CD4-positive, CD25-positive, alpha-beta regulatory T cell (primary cell): ENCODE measurements at places on chromosomes 5 and 9.

DNA sequence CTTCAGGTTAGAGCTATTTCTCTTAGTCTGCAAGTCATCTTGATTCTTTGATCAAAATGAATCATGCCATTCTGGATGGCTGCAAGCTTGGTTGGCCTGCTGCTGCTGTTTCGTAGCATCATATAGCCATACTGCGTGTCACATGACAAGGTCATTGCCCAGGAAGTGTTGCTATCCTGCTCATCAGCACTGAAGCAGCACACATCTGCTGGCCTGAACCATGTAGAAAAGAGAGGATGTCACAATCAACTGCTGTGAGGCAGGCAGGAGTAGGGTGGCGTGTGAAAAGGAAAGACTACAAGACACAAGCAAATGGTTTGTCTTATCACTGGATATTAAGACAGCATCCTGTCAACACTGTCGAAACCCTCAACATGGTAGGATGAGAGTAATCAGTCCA lies 376.7 kb upstream of the RORB start:
- no peak for DNase-seq

- peak; percentile 54 for DNase-seq
These were observed 55.6 kb downstream of the RXRA start for GRCh38 chr9:134381671-134382516.

GRCh38 chr5:19777363-19777762 lies 210.6 kb downstream of the CDH18 start:
- no peak for DNase-seq

DNA sequence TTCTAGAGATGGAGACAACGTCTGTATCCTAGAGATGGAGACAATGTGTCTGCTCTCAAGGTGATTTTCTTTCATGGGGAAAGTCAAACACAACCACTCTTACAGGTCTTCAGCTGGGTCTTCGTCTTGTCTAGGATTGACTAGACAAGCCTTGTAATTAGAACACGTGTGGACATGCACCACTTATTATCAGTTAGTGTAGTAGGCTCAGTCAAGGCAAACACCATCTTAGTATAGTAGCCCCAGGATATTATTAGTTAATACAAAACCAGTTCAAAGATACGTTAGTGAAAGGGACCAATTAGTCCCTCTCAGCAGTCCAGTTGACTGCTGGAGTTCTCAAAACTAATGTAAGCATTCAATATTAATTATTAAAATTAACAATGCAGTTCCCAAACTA lies 15.1 kb upstream of the CCL28 start:
- no peak for DNase-seq

GRCh38 chr9:121735065-121735792 lies 83.8 kb downstream of the DAB2IP start:
- DNase-seq = peak; percentile 14

GRCh38 chr5:138386290-138386689 lies 33.8 kb downstream of the KDM3B start:
- no peak for DNase-seq

GRCh38 chr5:36535378-36535777 lies 71.0 kb upstream of the SLC1A3 start:
- no peak for DNase-seq

DNA sequence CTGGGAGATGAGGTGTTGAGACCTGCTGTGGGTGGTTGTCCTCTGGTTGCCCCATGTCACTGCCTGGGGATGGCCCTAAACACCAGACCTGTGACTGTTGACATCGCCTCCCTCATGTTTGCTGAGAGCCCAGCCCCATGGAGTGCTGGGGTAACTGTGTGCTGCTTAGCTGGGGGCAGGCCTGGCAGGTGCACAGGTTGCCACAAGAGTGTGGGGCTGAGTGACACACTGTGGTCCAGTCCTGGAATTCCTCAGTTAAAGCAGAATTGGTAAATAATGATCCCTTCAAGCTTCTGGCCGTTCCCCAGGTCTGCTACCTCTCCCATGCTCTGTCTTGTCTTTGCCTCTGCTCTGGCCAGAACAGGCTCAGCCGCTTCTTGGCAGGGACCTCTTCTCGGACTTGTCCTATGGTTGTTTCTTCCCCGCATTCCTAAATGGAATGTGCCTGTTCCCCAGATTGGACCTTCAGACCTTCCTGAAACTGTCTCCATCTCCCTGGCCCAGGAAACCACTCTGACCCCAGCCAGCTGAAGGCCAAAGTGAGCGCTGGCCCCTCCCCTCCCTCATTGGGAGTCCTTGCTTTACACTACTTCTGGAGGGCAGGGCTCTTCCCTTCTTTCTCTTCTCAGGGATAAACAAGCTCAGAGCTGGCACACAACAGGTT lies 61.2 kb upstream of the PITX1 start:
- no peak for DNase-seq

DNA sequence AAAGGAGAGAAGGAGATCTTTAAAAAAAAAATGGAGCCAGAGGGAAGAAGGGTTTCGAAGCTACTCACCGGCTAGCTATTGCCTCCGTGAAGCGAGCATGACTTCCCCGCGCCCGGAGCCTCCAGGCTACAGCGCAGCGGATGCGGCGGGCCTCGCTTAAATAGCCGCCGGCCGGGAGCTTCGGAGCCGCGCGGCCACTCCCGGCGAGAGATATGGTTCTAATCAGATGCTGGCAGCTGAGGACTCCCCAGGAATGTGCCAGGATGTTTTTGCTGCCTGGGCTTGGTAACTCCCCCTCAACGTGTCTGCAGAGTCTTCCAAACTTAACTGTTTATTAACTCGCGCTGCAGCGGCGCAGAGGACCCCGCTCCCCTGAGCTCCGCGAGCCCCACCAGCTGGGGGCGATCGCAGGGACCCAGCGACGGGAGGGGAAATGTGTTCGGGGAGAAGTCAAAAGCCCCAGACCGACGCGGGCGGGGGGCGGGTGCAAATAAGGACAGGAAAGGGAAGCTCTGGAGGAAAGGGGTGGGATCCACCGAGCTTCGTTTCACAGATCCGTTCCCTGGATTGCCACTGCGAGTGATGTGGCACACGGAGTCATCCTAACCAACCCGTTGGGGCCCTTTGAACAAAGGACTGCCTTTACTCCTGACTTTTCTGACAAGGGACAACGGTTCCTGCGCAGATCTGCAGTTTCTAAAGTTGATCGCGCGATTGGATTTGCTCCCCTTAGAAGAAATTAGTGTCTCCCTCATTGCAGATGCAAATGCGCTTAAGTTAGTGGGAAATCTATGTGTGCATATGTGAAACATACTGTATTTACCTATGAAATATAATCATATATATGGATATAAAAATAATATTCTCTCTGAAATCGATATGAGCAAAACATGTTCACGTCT lies at the start of gene DAB2:
Gene DAB2 (minus strand): TSS at position 245 of the 902 bp plus-strand sequence. CDS start 30,660 bp downstream, outside the sequence.
- DNase-seq = no peak

DNA sequence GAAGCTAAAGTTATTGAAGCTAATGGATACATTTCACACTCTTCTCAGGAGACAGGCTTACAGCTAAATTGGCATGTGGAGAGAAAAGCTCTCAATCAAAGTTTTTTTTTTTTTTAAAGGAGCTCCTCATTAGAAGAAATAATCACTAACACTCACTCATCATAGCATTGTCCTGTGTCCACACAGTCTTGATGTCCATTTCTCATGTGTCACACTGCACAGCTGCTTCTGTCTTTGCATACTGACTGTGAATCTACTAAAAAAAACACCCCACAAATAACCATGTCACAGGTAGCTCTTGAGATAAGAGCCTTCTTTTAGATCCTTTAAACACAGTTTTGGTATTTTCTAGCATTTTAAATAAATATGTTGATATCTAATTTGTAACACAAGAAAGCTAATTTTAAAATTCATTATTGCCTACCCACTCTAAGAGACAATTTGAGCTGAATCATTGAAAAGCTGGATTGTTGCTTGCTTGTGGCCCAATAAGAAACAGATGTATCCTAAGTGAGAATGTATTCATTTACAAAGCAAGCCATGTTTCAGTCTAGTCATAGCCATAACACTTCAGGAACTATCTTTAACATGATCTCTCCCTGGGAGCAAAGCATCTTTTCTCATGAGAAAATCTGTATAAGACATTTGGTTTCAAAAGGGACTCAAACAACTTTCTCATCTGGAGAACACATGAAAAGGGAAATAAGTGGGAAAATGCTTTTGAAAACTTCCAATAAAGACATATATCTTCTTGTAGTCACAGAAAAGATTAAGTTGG lies 48.1 kb upstream of the PCSK1 start:
- DNase-seq = no peak

- no peak for DNase-seq
These were observed 75.0 kb downstream of the PTPDC1 start for GRCh38 chr9:94159069-94159939.

DNA sequence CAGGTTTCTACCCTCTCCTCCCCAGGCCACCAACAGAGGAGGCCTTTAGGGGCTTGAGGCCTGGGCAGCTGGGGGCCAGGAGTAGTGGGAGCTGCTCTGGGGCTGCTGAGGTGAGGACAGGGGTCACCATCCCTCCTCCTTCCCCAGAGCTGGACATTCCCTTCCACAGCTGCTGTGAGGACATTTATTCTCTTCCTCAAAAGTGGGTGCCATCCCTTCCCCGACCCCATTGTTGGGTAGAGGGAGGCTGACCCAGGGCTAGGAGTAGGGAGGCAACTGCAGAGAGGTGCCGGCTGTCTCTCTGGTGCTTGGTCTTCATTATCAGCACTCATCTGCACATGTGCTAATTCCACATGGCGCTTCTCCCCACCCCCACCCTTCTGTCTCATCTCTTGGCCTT lies 113.9 kb upstream of the FBXL7 start:
- DNase-seq = no peak

- no peak for DNase-seq
These were observed 16.5 kb upstream of the SPARC start for GRCh38 chr5:151703227-151703626.

DNA sequence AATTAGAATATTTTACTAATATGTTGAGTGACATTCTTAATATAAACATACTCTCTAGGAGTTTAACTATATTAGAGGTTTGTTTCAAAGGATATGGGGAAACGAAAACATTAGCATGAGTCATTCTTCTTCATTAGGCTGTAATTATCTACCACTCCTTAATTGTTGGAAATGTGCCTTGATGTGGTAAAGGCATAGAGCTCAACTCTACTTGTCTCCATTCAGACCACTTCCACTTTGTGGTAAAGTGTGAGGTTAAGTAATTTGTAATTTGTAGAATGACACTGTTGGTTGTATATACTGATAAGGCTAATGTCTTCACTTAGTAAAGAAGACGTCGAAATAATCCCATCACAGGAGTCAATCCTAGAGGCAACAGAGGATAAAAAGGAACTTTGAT lies 58.1 kb downstream of the HAPLN1 start:
- no peak for DNase-seq

GRCh38 chr9:110087605-110088004 lies 120.4 kb downstream of the C9orf152 start:
- no peak for DNase-seq

- peak; percentile 72 for DNase-seq
These were observed 6.5 kb upstream of the FBXO10 start for GRCh38 chr9:37582548-37583157.

GRCh38 chr5:28544501-28544900 lies 1506.1 kb upstream of the CDH9 start:
- no peak for DNase-seq

DNA sequence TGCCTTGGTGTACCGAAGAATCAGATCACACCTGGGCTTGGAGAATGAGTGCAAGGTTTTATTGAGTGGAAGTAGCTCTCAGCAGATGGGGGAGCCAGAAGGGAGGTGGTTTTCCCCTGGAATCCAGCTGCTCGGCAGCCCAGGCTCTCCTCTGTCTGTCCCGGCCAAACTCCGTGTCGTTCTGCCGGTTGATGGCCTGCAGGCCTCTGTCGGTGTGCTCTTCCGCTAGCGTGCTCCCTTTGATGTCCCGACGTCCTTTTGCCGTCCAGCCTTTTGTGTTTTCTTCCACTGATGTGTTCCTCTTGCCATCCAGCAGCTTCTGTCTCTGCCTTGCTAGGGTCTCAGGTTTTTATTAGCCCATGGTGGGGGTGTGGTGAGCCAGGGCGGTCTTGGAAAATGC lies 28.0 kb upstream of the MIER3 start:
- DNase-seq = no peak

- no peak for DNase-seq
These were observed 12.2 kb downstream of the CXXC5 start for GRCh38 chr5:139660105-139660922.

- DNase-seq = no peak
These were observed 68.2 kb downstream of the PHF2 start for GRCh38 chr9:93644397-93645088.

- no peak for DNase-seq
These were observed 311.3 kb downstream of the GADD45G start for GRCh38 chr9:89916001-89916597.

GRCh38 chr9:20030221-20030620 lies 241.4 kb upstream of the SLC24A2 start:
- no peak for DNase-seq

GRCh38 chr5:57948091-57948490 lies 465.5 kb upstream of the ACTBL2 start:
- no peak for DNase-seq

- no peak for DNase-seq
These were observed 13.2 kb downstream of the NINJ1 start for GRCh38 chr9:93120846-93121315.

- no peak for DNase-seq
These were observed 347.7 kb downstream of the CHSY3 start for GRCh38 chr5:130251931-130252330.

DNA sequence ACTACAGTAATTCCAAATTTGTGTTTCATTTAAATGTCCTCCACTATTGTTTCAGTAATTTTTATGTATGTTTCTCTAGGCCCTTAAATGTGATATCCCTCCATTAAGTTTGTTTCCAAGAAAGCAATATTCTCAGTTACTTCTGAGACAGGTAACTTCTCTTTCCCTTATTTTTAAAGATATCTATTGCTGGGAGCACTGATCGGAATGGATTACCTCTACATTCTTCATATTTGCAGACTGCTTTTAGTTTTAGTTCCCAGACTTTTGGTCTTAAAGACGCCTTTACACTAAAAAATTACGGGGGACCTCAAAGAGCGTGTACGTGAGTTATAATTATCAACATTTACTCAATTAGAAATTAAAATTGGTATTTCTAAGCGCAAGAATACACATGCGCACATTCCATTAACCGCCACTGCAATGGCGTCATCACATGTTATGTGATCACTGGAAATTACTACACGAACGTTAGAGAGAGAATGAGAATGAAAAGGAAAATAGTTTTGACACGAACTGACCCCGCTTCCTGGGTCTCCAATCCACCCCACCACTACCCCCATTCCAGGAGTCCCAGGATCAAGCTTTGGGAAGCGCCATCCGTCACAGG lies 519 bp upstream of the RAD50 start:
- no peak for DNase-seq

GRCh38 chr5:149616727-149617285 lies 35.5 kb downstream of the ARHGEF37 start:
- DNase-seq = no peak

- DNase-seq = no peak
These were observed 1.8 kb downstream of the SGCD start for GRCh38 chr5:156328766-156329165.

DNA sequence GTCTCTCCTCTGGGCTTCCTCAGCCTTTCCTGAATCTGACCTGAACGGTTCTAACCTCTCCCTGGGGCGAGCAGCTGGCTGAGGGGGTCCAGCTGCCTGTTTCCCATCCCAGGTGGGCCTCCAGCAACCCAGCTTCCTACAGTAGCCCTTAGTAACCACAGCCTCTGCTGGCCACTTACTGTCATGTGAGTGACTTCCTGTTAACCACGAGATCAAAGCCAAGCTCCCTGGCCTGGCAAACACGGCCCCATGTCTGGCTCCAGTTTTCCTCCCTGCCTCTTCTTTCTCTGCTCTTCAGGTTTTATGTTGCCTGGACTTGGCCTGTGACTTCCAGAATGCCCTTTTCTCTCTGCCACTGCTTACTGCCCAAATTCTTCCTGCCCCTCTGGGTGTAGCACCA lies 47.2 kb upstream of the DAB2IP start:
- no peak for DNase-seq
